ENCODE measurements at places on chromosomes 3 and 15.

DNA sequence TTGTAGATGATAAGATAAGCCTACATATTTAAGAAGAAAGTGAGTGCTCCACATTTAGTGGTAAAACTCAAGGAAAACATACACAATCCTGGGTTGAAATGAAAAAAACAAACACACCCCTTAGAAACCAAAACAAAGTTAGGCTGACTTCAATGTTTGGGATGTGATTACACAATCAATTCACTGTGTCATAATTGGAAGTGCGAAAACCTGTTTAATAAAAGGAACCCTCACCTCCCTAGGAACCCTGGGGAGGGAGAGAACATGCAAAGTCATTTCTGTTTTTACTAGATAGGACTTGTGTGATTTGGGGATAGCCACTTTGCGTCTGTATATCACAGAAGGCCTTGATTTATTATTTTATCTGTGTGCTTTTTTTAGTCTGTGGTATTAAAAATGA lies 275.0 kb downstream of the NFKBIZ start:
- no peak for DNase-seq

DNA sequence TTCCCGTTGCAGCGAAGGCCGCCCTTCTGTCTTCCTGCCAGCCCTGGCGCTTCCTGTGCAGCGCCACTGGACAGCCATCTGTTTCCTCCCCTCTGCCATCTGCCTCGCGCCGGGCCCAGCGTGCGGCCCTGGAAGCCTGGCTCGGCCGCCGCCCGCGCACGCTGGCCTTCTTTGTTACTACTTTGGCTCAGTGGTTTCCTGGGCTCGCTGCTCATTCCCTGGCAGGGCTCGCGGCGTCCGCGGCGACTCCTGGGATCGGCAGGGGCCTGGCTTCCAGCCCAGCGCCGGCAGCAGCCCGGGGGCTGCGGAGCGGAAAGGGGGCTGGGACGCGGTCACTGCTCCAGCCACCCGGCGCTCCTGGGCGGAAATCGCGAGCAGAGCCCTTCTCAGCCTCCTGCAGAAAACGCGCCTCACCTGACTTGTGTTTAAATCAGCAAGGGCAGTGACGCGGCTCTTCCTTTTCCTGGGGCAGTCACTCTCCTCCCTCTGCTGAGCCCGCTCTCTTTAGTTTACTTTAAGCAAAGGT lies 10.0 kb downstream of the CMTM7 start:
- peak; percentile 94 for DNase-seq

GRCh38 chr3:100590114-100590839 lies 19.1 kb upstream of the ADGRG7 start:
- peak; percentile 67 for DNase-seq

DNA sequence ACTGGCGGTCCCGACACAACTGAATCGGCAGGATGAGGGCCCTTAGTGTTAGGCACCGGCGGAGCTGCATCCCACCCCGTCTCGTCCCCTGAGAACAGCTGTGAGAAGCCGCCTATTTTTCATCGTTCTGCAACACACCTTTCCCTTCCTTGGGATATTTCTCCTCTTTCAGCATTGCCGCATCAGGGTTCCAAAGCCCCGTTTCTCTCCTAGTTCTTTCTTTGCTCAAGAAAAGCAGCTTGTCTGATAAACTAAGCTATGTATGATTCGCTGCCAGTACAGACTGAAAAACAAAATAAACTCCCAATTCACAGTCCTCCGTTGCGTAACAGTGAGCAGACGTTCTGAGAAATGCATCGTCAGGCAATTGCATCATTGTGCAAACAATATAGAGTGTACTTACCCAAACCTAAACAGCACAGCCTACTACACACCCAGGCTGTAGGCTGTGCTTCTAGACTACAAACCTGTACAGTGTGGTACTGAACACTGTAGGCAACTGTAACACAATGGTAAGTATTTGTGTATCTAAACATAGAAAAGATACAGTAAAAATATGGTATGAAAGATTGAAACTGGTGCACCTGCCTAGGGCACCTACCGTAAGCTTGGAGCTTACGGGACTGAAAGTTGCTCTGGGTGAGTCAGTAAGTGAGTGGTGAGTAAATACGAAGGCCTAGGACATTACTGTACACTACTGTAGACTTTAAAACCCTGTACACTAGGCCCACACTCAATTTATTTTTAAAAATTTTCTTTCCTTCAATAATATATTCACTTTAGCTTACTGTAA lies 8.9 kb upstream of the ADAMTS17 start:
- no peak for DNase-seq

GRCh38 chr15:82877825-82878224 lies 68.4 kb downstream of the WHAMM start:
- DNase-seq = no peak

DNA sequence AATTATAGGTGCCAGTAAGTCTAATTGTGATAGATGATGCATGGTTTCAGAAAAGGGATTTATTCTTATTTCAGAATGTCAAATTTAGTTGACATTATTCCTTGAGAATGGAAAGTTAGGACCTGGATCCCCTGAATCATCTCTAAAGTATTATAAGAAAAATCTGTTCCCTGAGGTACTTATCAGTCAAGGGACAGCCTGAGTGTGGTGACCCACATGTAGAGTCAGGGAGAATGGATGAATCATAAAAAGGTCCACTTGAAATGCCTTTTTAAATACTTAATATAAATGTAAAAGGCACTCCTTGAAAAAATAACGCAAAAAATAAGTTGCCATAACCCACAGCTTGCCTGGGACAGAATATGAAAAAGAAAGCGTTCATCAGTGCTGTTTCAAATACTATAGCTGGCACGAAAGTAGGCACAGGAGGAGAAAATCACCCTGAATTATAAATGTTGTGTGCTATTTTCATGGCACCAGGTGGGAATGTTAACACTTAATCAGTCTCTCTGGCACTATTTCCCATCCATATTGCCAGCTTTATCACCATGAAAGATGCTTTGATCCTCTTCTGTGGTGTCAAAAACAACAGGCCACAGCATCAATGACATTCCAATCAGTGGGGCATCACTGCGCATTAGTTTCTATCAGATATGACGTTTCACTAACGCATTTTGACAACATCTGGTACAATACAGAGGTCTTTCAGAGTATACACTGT lies 208.5 kb downstream of the EPHA3 start:
- DNase-seq = no peak

DNA sequence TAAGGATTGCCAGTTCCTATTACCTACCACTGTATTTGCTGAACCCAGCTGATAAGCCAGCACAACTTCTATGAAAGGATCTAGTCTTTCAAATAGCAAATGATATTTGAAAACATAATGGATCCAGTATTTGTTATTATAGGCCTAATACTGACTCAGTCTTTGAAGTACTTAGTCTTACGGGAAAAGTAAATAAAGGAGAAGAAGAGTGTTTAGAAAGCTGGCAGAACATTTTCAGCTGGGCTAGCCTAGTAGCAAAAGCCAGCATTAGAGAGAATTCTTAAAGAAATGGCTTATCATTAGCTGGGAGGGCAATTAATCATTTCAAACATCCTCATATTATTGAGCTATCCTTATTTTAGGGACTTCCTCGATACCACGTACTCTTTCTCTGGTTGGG lies 101.4 kb upstream of the GOLIM4 start:
- DNase-seq = no peak

GRCh38 chr3:120196812-120197211 lies 88.2 kb downstream of the GPR156 start:
- DNase-seq = no peak

DNA sequence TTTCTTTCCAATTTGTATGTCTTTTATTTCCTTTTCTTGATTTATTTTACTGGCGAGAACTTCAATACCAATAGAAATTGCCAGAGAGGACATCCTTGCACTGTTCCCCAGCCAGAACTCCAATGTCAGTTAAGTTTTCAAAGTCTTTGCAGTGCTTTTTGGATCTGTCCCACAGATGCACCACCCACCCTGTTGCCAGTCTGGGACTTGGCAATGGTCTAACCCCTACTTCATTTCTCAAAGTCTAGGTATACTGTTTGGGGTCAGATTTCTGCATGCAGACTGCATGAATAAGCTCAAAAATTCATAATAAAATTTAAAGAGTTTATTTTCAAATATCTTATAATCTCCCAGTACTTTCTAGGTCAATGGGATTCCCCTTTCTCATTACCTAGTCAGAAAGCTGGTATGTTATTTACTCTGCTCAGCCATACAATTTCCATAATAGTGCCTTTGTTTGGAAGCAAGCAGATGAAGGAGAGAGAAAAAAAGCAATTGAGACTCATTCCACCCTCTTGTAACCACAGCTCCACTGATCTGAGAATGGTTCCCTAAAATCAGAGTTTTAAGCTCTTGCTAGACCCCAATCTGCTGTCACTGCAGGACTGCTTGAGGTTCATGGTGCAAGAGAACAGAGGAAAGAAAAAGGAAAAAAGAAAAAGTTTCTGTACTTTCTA lies 125.9 kb upstream of the PLXND1 start:
- DNase-seq = peak; percentile 3
